ENCODE measurements at places on chromosomes 16 and 17.

DNA sequence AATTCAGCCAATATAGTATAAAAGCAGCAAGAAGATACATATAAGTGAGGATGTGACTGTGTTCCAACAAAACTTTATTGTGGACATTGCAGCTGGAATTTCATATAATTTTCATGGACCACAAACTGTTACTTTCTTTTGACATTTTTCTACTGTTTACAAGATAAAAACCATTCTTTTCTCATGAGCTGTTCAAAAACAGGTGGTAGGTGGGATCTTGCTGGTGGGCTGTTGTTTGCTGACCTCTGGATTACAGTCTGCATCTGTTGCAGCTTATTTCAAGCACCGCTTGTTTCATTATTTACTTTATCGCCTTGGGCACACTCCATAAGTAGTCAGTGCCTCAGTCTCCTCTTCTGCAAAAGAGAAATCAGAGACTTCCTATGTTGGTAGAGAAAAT lies 99.5 kb downstream of the CDH13 start:
- DNase-seq, result no peak

GRCh38 chr17:19260958-19261357 lies 23.8 kb downstream of the EPN2 start:
- peak; percentile 27 for DNase-seq

DNA sequence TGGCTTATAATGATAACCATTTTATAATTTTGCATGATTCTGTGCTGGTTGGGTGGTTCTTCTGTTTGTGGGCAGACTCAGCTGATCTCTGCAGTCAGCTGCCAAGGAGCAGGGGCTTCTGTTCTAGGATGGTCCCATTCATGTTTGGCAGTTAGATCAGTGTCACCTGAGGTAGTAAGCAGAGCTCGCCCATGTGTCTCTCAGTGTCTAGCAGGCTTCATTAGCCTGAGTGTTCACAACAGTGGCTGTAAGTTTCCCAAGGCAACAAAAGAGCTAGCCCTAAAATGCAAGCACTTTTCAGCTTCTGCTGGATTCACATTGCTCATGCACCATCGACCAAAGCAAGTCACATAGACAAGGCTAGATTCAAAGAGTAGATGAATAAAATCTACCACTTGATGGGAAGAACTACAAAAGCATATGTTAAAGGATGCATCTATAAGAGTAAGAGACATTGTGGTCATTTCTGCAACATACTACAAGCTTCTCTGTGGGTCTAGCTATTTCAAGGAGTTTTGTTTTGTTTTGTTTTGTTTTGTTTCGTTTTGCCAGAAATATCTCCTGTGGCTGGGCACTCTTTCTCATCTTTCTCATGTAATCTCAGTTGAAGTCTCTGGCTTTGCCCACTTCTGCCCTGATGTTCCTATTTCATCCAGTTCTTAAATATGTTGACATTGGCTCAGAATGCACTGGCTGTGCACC lies 180.8 kb downstream of the HS3ST4 start:
- DNase-seq, result no peak

DNA sequence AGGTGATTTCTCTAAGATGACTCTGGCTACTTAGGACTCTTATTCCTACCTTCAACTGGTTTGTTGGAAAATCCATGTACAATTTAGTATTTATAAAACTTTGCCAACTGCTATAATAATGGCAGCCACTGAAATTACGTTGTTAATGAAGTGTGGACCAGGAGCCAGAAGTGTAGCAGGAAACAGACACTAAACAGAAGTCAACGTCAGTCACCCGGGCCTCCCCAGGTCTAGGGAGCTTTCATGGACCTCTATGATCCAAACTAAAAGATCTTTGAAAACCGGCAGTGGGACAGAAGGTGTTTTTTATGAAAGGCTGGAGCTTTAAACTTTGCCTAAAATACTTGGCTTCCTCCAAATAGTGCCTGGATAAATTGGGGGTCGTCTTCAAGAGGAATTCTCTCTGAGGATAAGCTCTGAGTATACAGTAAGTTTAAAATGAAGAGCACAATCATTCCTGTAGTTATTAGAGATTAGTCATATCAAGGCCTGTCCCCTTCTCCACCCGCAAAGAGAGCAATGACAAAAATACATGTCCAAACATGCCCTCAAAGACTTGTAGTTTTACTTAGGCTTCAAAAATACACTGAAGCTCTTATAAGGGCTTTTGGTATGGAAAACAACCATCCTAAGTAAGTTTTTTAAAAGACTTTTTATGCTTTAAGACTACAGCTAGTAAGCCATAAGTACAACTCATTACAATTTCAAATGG lies 34.6 kb downstream of the DCUN1D3 start:
- no peak for DNase-seq

GRCh38 chr16:19831678-19832077 lies 53.0 kb downstream of the GPRC5B start:
- no peak for DNase-seq

- no peak for DNase-seq
Observed at GRCh38 chr16:3520413-3520812, 19.6 kb downstream of the CLUAP1 start.

DNA sequence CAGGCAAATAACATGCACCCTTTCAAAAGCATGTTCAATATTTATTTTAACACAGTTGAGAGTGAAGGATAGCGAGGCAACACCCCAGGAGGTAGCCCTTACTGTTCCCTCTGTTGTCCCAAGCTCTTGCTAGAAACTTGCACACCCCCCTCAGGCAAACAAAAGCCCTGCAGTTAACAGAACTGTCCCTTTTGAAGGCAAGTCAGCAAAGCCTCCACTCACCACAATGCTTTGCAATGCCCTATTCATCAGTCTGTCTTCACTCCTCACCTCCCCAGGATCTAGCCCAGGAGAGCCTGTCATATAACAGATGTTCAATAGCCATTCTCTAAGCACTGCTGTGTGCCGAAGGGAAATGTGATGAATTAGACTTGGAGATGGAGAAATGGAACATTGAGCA lies 3.5 kb upstream of the CNEP1R1 start:
- DNase-seq, result peak; percentile 83

Measured in mesendoderm (in vitro differentiated cells).